ENCODE measurements at places on chromosomes 3 and 15. TPM values are rescaled to one million over a fixed set of nuclear protein-coding genes. Genes with fewer than 3 reads are reported as not detected.

DNA sequence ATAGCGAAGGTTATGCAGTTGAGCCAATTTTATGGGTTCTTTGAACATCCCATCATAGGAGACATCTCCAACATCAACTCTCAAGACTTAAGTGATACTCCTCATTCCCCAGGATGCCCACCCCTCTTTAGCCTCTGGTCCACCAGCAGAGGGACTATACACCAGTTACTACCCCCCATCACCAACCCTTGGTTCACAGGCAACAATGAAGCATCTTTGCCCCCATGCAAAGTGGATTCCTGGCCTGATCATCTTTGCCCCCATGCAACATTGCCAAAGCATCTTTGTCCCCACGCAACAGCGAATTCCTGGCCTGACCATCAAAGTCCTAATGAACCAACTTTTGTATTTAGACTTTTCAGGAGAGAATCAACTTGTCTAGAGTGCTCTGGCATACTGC is 19.1 kb downstream of the GPR15 start:
- no peak for DNase-seq

Gene OIP5
- total RNA-seq = not detected

DNA sequence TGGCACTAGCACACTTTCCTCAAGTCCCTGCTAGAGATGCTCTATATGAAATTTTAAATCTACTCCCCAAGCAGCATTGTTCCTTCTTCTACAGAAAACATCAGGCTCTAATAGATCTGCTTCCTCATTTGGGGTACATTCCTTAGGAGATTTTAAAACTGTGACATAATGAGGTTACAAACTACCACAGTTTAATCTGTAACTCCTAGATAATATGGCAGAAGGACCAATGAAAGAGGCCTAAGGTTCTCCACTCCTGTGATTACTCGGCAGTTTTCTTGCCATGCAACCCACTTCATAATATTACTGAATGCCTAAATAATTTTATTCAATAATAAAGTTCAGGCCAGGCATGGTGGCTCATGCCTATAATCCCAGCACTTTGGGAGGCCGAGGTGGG is 16.1 kb downstream of the ZNF106 start:
- no peak for DNase-seq

DNA sequence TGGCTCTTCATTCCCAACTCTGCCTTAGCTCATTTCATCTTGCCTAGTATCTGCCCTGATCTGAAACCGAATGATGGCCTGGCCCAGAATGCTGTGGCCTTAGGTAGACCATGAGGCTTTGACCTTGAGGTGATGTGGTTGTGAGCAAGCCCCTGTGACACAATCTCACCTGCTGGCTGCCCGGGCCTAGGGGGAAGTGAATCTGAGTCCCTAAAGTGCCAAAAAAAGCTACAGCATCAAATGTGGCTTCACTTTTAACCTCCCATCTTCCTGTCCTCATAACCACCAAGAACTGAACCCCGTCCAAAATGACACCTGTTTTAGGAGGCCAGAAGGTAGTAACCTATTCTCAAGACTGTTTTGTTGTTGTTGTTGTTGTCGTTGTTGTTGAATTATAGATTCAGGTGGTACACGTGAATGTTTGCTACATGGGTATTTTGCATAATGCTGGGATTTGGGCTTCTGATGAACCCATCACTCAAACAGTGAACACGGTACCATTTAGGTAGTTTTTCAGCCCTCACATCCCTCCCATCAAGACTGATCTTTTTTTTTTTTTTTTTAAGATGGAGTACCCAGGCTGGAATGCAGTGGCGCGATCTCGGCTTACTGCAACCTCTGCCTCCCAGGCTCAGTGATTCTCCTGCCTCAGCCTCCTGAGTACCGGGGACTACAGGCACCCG is 54.6 kb downstream of the MCCC1 start:
- DNase-seq = no peak

DNA sequence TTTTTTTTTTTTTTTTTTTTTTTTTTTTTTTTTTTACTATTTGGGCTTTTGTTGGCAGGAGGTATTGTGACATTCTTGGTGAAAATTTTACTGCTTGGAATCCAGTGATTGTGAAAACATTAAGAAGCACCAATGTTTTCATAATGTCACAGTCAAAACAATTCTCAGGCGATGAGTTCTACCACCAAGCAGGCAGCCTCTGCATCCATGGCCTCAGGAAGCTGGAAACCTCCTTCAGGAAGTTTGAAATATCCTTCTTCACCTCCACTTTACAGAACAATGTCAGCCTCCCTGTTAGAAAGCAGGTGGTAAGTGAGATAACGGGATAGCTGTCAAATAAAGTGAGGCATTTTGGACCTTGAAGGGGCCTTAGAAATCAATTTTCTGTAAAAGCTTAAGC is 98.3 kb downstream of the MEX3B start:
- DNase-seq = no peak

GRCh38 chr3:193140381-193140780 is 100.6 kb upstream of the PLAAT1 start:
- no peak for DNase-seq

GRCh38 chr3:38610934-38611333 is 38.6 kb downstream of the SCN5A start:
- no peak for DNase-seq

Gene PLOD2
- 17.5 TPM for total RNA-seq

Gene HESX1
- total RNA-seq = 0.69 TPM

DNA sequence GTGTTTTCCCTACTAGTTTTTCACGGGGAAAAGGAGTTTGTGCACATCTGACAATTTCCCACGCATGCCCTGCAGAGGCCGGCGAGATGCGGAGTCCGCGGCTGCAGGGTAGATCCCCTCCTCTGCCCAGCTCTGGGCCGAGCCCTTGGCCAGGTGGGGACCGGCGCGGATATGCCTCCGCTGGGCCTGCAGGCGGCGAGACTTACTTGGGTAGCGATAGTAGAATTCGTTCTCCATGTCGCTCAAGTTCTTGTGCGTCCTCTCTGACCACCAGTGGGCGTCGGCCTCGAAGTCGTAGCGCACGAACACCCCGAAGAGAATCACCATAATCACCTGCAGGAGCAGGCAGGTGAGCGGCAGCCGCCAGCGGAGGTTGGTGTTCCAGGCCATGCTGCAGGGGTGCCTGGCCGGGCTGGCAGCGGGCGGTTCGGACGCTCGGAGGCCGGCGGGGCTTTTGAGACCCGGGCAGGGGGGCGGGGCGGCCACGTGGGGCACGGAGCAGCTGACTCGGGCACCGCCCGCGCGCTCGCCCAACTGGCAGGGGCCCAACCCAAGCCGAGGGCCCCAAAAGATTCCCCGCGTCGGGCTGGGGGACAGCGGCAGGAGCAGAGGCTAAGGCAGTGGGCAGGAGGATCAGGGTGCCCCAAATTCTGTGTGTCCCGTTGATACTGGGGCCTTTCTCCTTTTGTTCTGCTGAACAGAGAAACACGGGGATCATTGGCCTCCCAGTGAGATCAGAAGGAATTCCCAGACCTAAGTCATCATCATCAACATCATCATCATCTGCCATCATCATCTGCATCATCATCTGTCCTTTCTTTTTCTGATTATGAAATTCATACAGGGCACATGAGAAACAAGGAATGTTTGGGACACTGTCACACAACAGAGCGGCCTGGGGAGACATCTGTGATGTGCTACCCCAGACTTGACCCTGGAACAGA is at the start of gene RHCG:
RHCG (minus strand) TSS at position 429 of the 944 bp plus-strand sequence; CDS start at position 390, 39 bp downstream.
- DNase-seq = no peak

DNA sequence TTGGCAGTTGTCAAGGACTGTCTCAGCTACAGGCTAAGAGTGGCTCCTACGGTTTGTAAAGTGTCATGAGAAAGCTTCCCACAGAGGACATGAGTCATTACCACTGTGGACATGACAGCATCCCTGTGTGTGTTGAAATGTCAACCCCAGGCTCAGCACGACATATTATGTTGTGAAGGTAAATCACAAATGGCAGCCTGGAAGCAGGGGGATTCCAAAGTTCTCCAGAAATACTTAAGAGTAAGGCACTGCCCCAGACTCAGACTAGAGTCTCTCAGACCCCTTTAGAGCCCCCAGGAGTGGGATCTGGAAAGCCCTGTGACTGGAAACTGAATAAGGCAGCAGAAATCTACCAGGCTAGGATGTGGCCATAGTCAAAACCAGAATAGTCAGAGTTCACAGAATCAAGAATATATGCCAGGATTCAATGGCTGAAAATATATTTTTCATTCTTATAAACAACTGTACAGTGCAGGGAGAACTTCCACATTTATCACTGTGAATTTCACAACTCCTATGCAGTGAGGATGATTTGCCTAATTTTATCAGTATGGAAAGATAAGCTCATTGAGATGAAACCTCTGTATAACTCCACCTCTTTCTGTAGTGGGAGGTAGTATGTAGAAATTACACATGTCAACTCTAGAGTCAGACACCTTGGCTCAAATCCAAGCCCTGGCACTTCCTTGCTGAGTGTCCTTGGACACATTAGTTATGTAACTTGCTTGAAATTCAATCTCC is 237.1 kb upstream of the CFAP20DC start:
- DNase-seq = no peak

GRCh38 chr3:105950881-105951600 is 82.2 kb upstream of the CBLB start:
- no peak for DNase-seq

Gene GXYLT2
- total RNA-seq = 20.9 TPM

Gene ZXDC
- total RNA-seq = 25.4 TPM

GRCh38 chr3:123156276-123156995 is 45.3 kb upstream of the SEC22A start:
- no peak for DNase-seq

Gene XYLB
- total RNA-seq = 0.72 TPM

- DNase-seq = no peak
Observed at GRCh38 chr15:30973379-30973778, 18.0 kb downstream of the MTMR10 start.

GRCh38 chr3:117875887-117876286 is 1158.8 kb downstream of the IGSF11 start:
- DNase-seq = no peak

DNA sequence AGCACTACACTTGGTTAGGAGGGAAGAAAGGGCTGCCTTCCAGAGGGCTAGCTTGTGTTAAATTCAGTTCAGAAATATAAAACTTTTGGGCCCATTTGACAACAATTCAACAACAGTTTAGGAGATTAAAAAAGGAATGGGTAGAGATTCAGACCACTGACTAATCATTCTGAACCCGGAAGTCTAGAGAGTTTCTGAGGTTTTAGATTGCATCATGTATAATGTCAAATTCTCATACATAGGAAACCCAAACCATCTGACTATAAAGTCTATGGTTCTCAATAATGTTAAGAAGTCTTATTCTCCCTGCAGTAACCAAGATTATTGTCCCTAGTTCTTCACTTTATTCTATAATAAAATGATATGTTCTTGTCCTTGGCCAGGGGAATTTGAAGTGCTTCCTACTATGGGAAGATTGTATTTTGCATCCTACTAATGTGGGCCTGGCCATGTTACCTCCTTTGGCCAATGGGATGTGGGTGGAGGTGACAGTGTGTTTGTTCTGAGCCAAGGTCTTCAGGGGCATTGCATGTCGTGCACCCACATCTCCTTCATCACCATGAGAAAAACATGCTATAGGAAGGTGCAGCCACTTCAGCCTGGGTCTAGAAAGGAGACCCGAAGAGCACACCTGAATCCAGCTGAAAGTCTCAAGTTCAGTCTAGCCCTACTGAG is 66.4 kb upstream of the CCNL1 start:
- no peak for DNase-seq

Gene LCTL
- total RNA-seq = not detected

DNA sequence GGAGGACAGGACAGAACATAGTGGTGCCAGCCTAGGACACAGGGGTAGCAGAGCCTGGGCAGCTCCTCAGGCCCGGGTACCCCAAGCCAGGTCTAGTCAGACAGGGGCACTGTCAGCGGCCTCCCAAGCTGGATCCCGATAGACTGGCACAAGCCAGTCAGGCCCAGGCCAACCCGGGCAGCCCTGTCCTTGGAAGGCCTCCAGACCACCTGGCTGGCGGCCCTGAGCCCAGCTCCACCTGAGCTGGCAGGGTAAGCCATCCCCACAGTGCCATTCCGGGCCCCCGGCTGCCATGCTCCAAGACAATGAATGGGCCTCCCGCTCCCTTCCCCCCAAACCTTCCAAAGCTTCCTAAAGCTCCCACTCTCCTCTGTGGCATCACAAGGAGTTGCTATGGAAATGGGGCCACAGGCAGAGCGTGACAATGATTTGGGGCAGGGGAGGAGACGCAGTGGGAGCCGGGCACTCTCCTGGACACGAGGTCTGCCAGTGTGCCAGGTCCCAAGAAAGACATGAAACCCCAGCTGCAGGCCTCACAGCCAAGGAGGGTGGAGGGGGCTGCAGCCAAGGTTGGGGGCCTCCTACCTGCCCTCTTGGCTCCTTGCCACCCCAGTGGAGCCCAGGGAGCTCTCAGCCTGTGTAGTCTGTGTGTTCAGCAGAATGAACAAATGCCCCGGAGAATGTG is 165.6 kb upstream of the LINGO1 start:
- DNase-seq = no peak

- DNase-seq = no peak
Observed at GRCh38 chr3:129182390-129183185, 1.1 kb downstream of the CNBP start.

- no peak for DNase-seq
Observed at GRCh38 chr3:7683426-7683825, 818.2 kb upstream of the LMCD1 start.

Gene NISCH
- 40.0 TPM for total RNA-seq

GRCh38 chr3:43353923-43354670 is 67.8 kb downstream of the SNRK start:
- DNase-seq = no peak

GRCh38 chr3:152047465-152047864 is 174.0 kb downstream of the SUCNR1 start:
- no peak for DNase-seq

DNA sequence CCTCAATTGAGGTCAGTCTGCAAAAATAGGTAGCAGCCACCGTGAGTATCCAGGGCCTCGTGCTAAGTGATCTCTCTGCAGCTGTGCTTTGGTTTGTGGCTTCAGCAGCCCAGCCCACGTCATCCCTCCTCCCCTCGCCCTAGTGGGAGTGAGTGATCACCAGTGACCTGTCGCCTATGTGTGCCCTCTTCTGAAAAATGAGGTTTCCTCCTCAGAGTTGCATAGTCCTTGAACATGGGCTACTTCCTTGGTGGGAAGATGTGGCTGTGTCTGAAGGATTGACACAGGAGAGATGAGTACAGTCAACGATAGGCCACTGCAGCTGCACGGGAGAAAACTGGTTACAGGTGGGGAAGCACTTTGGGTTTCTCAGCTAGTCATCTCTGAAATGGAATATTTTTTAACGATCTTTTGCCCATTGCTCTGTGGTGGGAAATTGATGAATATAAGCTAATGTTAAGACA is 144.8 kb upstream of the BHLHE40 start:
- no peak for DNase-seq

All from heart right ventricle (tissue), 16 donors.